ENCODE measurements at places on chromosomes 13 and 19. TPM values are rescaled to one million over a fixed set of nuclear protein-coding genes. Genes with fewer than 3 reads are reported as not detected.

- H3K4me1 ChIP-seq = no peaks in the 10 kb centered on the region
- no peak for DNase-seq
- H3K27me3 ChIP-seq = no peaks in the 10 kb centered on the region
- H3K4me3 ChIP-seq = no peak overlapping the region
- no peak overlapping the region for H3K27ac ChIP-seq
Measured at GRCh38 chr13:87497426-87497825, 173.7 kb upstream of the SLITRK5 start.

GRCh38 chr19:45848922-45849321 lies 14.0 kb downstream of the SYMPK start:
- H3K4me3 ChIP-seq = no peak overlapping the region
- no peaks in the 10 kb centered on the region for H3K4me1 ChIP-seq
- H3K27me3 ChIP-seq = no peaks in the 10 kb centered on the region
- peaks cover 43% of the 10 kb centered on the region for H3K36me3 ChIP-seq
- DNase-seq = no peak

Gene CKM
- not detected for total RNA-seq

Gene MAST1
- 2.3 TPM for total RNA-seq

GRCh38 chr19:38617283-38617763 lies 430 bp downstream of the MAP4K1 start:
- peak overlapping the region; percentile 92 for H3K27ac ChIP-seq
- H3K4me3 ChIP-seq = peak overlapping the region; percentile 99
- H3K4me1 ChIP-seq = peaks cover 44% of the 10 kb centered on the region
- H3K36me3 ChIP-seq = peaks cover 37% of the 10 kb centered on the region
- H3K27me3 ChIP-seq = no peaks in the 10 kb centered on the region

GRCh38 chr19:35146746-35147459 lies 3.8 kb downstream of the FXYD7 start:
- H3K4me3 ChIP-seq = no peak overlapping the region
- no peaks in the 10 kb centered on the region for H3K27me3 ChIP-seq
- no peak for DNase-seq
- no peaks in the 10 kb centered on the region for H3K36me3 ChIP-seq
- no peak overlapping the region for H3K27ac ChIP-seq

DNA sequence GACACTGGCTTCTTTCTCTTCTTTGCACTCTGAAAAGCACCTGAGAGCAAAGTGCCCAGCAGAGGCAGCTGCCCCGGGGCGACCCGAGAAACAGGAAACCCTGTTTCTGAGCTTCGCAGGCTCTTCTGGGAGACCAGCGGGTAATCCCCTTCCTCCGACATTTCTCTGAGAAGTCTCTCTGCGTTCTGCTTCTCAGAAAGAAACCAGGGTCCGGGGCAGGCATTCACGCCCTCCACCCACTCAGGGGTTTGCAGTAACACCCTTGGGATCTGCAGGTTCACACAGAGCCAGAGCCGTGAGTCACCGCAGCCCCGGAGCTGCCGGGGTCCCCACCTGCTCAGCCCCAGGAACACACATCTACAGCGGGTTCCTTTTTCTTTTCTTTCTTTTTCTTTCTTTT lies 86.0 kb downstream of the GADD45B start:
- peak overlapping the region; percentile 76 for H3K27ac ChIP-seq
- H3K4me1 ChIP-seq = peaks cover 25% of the 10 kb centered on the region
- peaks cover 2% of the 10 kb centered on the region for H3K27me3 ChIP-seq
- H3K4me3 ChIP-seq = peak overlapping the region; percentile 71
- no peaks in the 10 kb centered on the region for H3K36me3 ChIP-seq

- H3K4me1 ChIP-seq = peaks cover 50% of the 10 kb centered on the region
- H3K36me3 ChIP-seq = peaks cover 5% of the 10 kb centered on the region
- H3K4me3 ChIP-seq = peak overlapping the region; percentile 90
- peak overlapping the region; percentile 97 for H3K27ac ChIP-seq
- no peak for DNase-seq
Measured at GRCh38 chr13:41961466-41961760, 504 bp upstream of the VWA8 start.

Gene ZNF730
- total RNA-seq = 0.51 TPM

Gene TDRD12
- 0.63 TPM for total RNA-seq

GRCh38 chr19:49395581-49396407 lies 7.7 kb downstream of the KASH5 start:
- H3K4me1 ChIP-seq = peaks cover 19% of the 10 kb centered on the region
- DNase-seq = no peak
- no peak overlapping the region for H3K27ac ChIP-seq
- H3K27me3 ChIP-seq = peaks cover 2% of the 10 kb centered on the region
- no peak overlapping the region for H3K4me3 ChIP-seq
- H3K36me3 ChIP-seq = no peaks in the 10 kb centered on the region

DNA sequence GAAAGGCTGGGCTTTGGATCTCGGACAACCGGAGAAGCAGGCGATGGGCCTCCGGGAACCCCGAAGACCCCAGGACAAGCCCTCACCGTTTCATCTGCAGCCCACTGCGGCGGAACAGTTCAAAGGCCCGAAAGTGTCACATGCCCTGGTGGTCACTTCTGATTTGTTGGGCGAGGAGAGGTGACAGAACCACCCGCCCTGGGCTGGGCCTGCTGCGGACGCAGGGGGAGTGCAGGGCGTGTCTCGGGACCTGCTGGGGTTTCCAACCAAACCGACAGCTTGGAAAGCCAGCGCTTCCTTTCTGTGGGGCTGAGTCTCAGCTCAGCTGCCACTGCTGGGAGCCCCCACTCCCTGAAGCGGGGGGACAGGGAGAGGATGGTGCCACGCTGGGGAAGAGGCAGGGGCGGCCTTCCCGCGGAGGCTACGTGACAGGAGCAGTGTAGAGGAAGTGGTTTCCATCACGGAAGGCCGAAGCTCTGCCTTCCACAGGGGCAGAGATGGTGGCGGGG lies 22.8 kb upstream of the ZBTB7A start:
- peaks cover 8% of the 10 kb centered on the region for H3K36me3 ChIP-seq
- peak; percentile 71 for DNase-seq
- H3K4me1 ChIP-seq = peaks cover 46% of the 10 kb centered on the region
- peak overlapping the region; percentile 67 for H3K4me3 ChIP-seq
- no peaks in the 10 kb centered on the region for H3K27me3 ChIP-seq

DNA sequence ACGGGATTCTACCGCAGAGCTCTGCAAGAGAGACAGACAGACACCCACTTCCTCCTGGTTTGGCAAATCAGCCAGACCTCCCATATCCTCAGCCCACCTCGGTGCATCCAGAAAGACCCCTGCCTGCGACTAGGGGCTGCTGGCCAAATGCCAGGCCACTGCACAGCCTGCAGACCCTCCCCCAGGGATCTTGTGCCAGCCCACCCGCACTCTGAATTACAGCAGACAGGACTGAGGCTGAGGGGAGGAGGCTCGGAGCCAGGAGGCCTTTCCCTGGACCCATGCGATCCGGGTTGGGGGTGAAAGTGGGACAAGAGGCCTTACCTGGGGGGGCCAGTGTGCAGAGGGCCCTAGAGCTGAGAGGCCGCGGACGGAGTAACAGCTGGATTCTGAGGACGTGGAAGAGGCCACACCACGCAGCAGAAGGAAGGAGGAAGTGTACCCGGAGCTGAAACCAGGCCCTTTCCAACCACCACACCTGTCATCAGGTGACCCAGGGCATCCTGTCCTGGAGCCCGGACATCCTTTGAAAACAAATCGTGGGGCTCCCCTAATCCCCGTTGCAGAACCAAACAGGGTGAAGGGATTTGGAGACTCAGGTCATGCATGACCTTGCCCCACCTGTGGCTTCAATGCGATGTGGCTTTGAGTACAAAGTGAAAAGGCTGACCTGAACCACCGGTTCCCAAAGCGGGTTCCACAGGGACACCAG lies 993 bp downstream of the FUT6 start:
- H3K27ac ChIP-seq = no peak overlapping the region
- H3K27me3 ChIP-seq = peaks cover 3% of the 10 kb centered on the region
- H3K4me1 ChIP-seq = no peaks in the 10 kb centered on the region
- H3K4me3 ChIP-seq = no peak overlapping the region
- no peak for DNase-seq

GRCh38 chr13:51924756-51925544 lies 63.2 kb downstream of the CCDC70 start:
- no peak for DNase-seq
- peaks cover 8% of the 10 kb centered on the region for H3K27me3 ChIP-seq
- no peak overlapping the region for H3K27ac ChIP-seq
- H3K36me3 ChIP-seq = no peaks in the 10 kb centered on the region
- no peak overlapping the region for H3K4me3 ChIP-seq

- DNase-seq = no peak
- no peaks in the 10 kb centered on the region for H3K4me1 ChIP-seq
- no peak overlapping the region for H3K4me3 ChIP-seq
- H3K27ac ChIP-seq = no peak overlapping the region
- H3K36me3 ChIP-seq = peaks cover 12% of the 10 kb centered on the region
Measured at GRCh38 chr19:18453269-18454024, 15.5 kb upstream of the ISYNA1 start.

DNA sequence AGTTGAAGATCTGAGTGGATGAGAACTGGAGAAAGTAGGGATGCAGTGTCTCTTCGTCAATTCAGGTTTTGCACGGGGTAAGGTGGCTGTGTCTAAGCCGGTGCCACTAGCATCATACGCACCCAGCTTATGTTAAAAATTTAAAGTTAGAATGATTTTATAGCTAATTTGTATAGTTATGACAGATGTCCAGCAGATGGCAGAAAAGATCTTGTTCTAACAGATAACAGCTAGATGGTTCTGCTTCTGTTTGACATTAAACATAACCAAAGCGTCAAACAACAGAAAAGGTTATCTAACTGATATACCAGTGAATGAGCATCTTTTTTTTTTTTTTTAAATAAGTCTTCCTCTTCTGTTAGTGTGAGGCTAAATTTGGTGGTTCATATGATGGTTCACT lies 18.8 kb upstream of the EDDM13 start:
- H3K4me3 ChIP-seq = no peak overlapping the region
- no peaks in the 10 kb centered on the region for H3K36me3 ChIP-seq
- DNase-seq = no peak
- peaks cover 5% of the 10 kb centered on the region for H3K4me1 ChIP-seq

Gene KIR3DL2
- 0.48 TPM for total RNA-seq

GRCh38 chr13:36094478-36094877 lies 36.7 kb downstream of the DCLK1 start:
- no peaks in the 10 kb centered on the region for H3K36me3 ChIP-seq
- H3K27me3 ChIP-seq = no peaks in the 10 kb centered on the region
- no peak for DNase-seq
- no peaks in the 10 kb centered on the region for H3K4me1 ChIP-seq
- no peak overlapping the region for H3K4me3 ChIP-seq

- H3K4me1 ChIP-seq = peaks cover 17% of the 10 kb centered on the region
- H3K27ac ChIP-seq = peak overlapping the region; percentile 33
- H3K36me3 ChIP-seq = no peaks in the 10 kb centered on the region
- DNase-seq = peak; percentile 85
- no peak overlapping the region for H3K4me3 ChIP-seq
- no peaks in the 10 kb centered on the region for H3K27me3 ChIP-seq
Measured at GRCh38 chr19:6947745-6948144, 60.4 kb downstream of the ADGRE1 start.

- no peak for DNase-seq
- peak overlapping the region; percentile 8 for H3K4me3 ChIP-seq
Measured at GRCh38 chr19:8324186-8325050, 3.1 kb downstream of the RPS28 start.

Gene SHISA2
- total RNA-seq = 0.17 TPM

- no peak for DNase-seq
- H3K4me1 ChIP-seq = peaks cover 10% of the 10 kb centered on the region
- peaks cover 4% of the 10 kb centered on the region for H3K36me3 ChIP-seq
- no peak overlapping the region for H3K27ac ChIP-seq
- peaks cover 17% of the 10 kb centered on the region for H3K27me3 ChIP-seq
- H3K4me3 ChIP-seq = no peak overlapping the region
Measured at GRCh38 chr19:13028027-13028426, 32.8 kb downstream of the NFIX start.

- no peak overlapping the region for H3K4me3 ChIP-seq
- no peak for DNase-seq
- H3K4me1 ChIP-seq = no peaks in the 10 kb centered on the region
- H3K36me3 ChIP-seq = peaks cover 75% of the 10 kb centered on the region
- no peak overlapping the region for H3K27ac ChIP-seq
Measured at GRCh38 chr13:47955836-47956235, 45.2 kb downstream of the SUCLA2 start.

- DNase-seq = peak; percentile 97
- H3K4me3 ChIP-seq = peak overlapping the region; percentile 96
- H3K36me3 ChIP-seq = peaks cover 17% of the 10 kb centered on the region
- peak overlapping the region; percentile 92 for H3K27ac ChIP-seq
- H3K27me3 ChIP-seq = no peaks in the 10 kb centered on the region
Measured at GRCh38 chr19:37317403-37318209, 53.3 kb upstream of the ZNF527 start.

GRCh38 chr13:60162096-60162495 lies 1.6 kb downstream of the DIAPH3 start:
- H3K27me3 ChIP-seq = no peaks in the 10 kb centered on the region
- peaks cover 34% of the 10 kb centered on the region for H3K4me1 ChIP-seq
- peak overlapping the region; percentile 23 for H3K27ac ChIP-seq
- H3K36me3 ChIP-seq = peaks cover 24% of the 10 kb centered on the region

Gene CEACAM7
- not detected for total RNA-seq

Gene ZNF709
- total RNA-seq = 2.4 TPM

Gene SBSN
- total RNA-seq = 0.10 TPM

DNA sequence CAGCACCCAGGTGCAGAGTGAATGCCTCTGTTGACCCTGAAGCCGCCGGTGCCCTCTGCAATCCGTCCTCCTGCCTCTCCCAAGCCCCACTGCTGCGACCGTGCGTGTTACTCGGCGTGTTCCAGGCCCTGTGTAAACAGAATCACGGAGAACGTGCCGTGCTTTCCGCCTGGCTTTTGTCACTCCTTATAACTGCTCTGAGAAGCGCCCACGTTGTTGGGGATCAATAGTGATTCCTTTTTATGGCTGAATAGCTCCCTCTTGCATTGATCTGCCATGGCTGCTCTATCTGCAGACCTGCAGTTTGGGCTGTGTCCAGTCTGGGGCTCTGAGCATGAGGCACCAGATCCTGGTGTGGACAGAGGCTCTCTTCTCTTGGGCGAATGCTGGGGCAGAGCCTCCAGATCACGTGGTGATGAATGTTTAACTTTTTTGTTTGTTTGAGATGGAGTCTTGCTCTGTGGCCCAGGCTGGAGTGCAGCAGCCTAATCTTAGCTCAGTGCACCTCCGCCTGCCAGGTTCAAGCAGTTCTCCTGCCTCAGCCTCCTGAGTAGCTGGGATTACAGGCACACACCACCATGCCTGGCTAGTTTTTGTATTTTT lies 15.8 kb downstream of the ADPRHL1 start:
- peaks cover 2% of the 10 kb centered on the region for H3K36me3 ChIP-seq
- H3K27ac ChIP-seq = no peak overlapping the region
- H3K4me1 ChIP-seq = no peaks in the 10 kb centered on the region

Gene TEX29
- 0.39 TPM for total RNA-seq

GRCh38 chr19:18898081-18898606 lies 2.2 kb upstream of the CERS1 start:
- H3K4me1 ChIP-seq = peaks cover 5% of the 10 kb centered on the region
- peaks cover 23% of the 10 kb centered on the region for H3K27me3 ChIP-seq
- no peak overlapping the region for H3K27ac ChIP-seq
- no peak for DNase-seq
- peaks cover 13% of the 10 kb centered on the region for H3K36me3 ChIP-seq
- H3K4me3 ChIP-seq = no peak overlapping the region

Gene CEACAM8
- not detected for total RNA-seq

GRCh38 chr13:45863709-45864590 lies 12.4 kb upstream of the SIAH3 start:
- H3K36me3 ChIP-seq = no peaks in the 10 kb centered on the region
- no peak for DNase-seq
- H3K4me1 ChIP-seq = no peaks in the 10 kb centered on the region
- H3K4me3 ChIP-seq = no peak overlapping the region
- H3K27ac ChIP-seq = no peak overlapping the region

- no peak overlapping the region for H3K4me3 ChIP-seq
- DNase-seq = peak; percentile 62
- H3K4me1 ChIP-seq = peaks cover 23% of the 10 kb centered on the region
- peak overlapping the region; percentile 48 for H3K27ac ChIP-seq
- H3K36me3 ChIP-seq = peaks cover 26% of the 10 kb centered on the region
- no peaks in the 10 kb centered on the region for H3K27me3 ChIP-seq
Measured at GRCh38 chr19:15372470-15372869, 7.1 kb downstream of the AKAP8 start.

All from activated CD4-positive, alpha-beta memory T cell treated with anti-CD3 and anti-CD28 coated beads for 36 hours (primary cell).